ENCODE measurements at places on chromosomes 4 and X.

- no peak for DNase-seq
These were observed 87.3 kb upstream of the CPEB2 start for GRCh38 chr4:14915018-14915417.

DNA sequence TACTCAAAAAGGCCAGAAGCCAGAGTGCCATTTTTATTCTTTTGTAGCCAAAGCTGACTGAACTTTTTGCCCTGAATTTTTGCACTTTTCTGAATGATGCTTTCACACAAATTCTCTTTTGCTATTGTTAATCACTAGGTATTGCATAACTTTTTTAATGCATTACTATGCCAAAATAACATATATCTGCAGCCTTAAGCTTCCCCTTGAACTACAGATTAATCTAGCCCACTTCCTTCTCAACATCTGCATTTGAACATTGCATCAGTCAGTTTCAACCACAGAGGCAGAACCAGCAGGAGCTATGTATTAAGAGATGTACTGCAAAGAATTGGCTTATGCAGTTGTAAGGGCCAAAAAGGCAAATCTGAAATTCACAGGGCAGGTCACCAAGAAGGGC is 197.6 kb upstream of the GYPA start:
- DNase-seq = no peak

- no peak for DNase-seq
These were observed 6.4 kb downstream of the C4orf54 start for GRCh38 chr4:99651016-99651769.

DNA sequence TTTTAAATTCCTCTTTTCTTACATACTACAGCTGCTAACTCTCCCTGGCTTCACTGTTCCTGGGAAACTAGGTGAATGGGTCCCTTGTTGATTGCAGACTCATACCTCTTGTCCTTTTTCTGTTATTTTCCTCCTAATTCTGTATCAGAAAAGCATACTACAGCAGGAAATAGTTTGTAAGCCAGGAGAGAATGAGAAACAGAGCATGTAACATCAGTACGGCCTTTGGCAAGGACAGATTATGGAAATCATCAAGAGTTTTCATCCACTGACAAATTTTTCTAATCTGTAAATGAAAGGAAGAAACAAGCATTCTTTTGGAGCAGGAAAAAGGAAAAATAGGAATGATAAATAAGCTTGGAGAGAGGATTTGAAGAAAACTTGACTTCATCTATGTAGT is 239.2 kb downstream of the ANTXR2 start:
- no peak for DNase-seq

DNA sequence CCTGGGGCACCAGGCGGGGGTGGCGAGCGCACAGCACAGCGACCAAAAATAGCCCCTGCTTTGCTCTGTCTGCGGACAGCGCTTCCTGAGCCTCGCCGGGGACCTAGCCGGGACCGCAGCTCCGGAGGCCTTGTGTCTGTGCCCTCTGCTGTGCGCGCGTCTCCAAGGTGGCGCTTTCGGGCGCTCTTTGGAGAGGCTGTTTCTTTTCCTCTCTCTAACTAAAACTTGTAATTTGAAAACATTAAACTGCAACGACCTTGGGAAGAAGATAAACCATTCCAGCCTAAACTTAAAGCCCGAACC is 3.4 kb downstream of the ARX start:
- DNase-seq = no peak

DNA sequence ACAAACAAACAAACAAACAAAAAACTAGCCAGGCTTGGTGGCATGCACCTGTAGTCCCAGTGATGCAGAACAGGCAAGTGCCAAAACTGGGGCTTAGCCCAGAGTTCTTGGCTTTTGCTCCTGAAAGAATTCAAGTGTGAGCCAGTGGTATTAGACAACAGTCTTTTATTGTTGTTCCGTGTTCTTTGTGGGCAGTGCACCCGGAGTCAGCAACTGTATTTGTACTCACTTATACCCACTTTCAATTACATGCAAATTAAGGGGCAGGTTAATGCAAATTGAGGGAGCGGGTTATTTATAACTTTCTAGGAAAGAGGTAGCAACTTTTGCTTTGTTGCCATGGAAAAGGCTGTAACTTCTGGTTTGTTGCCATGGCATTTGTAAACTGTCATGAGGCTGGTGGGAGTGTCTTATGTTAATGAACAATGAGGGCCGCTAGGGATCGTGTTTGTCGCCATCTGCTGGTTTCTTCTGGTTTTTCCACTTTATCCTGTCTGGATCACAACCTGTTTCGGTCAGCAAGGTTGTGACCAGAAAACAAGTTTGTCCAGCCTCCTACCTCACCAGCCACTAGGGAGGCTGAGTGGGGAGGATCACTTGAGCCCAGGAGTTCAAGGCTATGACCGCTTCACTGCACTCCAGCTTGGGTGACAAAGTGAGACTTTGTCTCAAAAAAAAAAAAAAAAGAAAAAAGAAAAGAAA is 88.8 kb upstream of the ESX1 start:
- no peak for DNase-seq

- DNase-seq = no peak
These were observed 541.8 kb upstream of the SMIM31 start for GRCh38 chr4:164212134-164212533.
